Fibroblast of skin of back (primary cell): ENCODE measurements at places on chromosomes 2 and 18.

- DNase-seq, result peak; percentile 8
Observed at GRCh38 chr2:7458066-7458465, 540.9 kb downstream of the RNF144A start.

GRCh38 chr2:145927131-145927950, 1407.4 kb upstream of the ZEB2 start:
- no peak for DNase-seq

GRCh38 chr18:58258692-58259342, 214.8 kb downstream of the NEDD4L start:
- DNase-seq, result no peak

- DNase-seq, result peak; percentile 79
Observed at GRCh38 chr2:36539631-36540030, 58.3 kb downstream of the FEZ2 start.

GRCh38 chr2:63614983-63615945, 26.5 kb downstream of the MDH1 start:
- DNase-seq, result peak; percentile 22

DNA sequence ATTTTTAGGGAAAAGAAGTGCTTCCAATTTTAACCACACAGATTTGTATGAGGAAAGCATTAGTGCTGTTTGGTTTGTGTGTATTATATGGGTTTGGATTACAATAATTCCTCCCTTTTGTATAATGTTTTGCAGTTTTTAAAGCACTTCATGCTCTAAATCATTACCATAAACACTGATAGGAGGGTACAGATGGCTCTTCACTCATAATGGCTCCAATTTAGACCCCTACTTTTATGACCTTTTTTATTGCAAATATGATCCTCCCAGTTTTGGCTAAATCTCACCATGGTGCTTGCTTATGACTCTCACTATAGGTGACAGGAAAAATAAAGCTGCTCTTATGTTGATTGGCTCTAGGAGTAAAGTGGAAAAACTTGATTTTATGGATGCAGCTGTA, 23.8 kb upstream of the TMEM17 start:
- DNase-seq, result no peak

- peak; percentile 89 for DNase-seq
Observed at GRCh38 chr2:172552547-172553291, 3.2 kb upstream of the PDK1 start.

DNA sequence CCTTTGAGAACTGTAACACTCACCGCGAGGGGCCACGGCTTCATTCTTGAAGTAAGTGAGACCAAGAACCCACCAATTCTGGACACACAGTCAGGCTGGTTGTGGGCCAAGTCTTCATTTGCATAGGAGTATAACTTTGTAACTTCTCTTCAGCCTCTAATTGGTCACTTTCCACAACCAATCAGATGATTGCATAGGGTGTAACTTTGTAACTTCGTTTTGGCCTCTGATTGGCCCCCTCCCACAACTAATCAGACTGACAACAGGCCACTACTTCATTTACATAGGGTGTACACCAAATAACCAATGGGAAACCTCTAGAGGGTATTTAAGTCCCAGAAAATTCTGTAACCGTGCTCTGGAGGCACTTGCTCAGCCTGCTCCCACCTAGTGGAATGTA, 77.5 kb upstream of the TCF4 start:
- no peak for DNase-seq

DNA sequence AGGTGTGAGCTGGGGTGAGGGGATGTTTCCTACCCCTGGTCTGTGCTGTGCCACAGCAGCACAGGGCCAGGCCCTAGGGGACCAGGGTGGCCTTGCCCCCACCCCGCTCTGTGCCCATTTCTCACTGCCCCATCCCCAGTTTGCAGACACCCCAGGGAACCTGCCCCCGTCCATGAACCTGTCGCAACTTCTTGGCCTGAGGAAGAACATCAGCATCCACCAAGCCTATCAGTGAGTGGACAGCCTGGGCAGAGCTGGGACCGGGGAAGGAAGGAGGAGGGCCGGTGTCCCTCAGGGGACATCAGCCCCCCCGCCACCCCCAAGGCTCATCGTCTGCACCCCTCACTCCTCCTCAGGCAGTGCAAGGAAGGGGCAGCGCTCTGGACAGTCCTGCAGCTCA, 7.5 kb downstream of the PROM2 start:
- no peak for DNase-seq

DNA sequence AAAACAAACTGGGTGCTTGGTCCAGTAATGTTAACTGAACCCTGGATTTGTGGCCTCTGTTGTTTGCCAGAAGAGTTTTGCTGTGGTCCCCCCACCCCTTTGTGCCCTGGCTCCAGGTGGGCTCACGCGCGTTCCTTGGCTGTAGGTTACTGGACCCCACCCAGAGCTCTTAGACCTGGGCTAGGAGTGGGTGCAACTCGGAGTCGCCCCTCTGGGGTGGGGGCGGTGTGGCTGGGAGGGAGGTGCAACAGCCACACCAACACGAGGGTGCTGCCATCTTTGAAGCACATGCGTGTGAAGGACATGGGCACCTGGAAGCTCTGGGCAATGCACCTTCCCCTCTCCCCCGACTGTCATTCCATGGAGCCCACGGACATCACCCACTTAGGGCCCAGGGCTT, 92.7 kb downstream of the USP40 start:
- no peak for DNase-seq

GRCh38 chr2:186460465-186460864, 25.6 kb upstream of the ZC3H15 start:
- DNase-seq, result peak; percentile 6

GRCh38 chr18:50126471-50126870, 68.5 kb downstream of the MYO5B start:
- DNase-seq, result peak; percentile 41
